ENCODE measurements at places on chromosomes 6 and 20.

GRCh38 chr6:131844243-131844841 lies 36.5 kb downstream of the ENPP1 start:
- peak; percentile 58 for DNase-seq

DNA sequence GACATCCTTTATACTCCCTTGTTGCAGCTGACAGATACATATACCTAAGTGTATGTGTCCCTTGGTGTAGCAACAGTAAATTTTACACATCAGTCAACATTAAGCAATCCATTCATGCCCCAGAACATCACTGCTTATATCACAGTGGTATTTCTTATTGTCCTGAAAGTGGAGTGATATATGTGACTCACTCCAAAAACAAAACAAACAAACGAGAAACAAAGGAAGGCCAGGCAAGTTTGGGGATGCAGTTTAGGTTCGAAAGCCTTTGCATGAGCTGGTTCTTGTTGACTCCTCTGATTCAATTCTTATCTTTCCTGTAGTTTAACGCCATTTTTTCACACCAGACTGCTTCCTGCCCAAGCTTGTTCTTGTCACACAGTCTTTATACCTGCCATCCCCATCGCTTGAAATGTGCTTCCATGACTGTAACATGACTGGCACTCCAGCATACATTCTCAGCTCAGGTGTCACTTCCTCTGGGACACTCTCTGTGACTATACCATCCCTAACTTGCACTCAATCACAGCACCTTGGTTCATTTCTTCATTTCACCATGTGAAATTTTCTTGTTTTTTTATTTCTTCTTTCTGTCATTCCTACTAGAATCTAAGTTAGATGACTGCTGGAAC lies 125.0 kb upstream of the TSHZ2 start:
- no peak for DNase-seq

GRCh38 chr6:137552146-137552545 lies 58.0 kb upstream of the OLIG3 start:
- no peak for DNase-seq

DNA sequence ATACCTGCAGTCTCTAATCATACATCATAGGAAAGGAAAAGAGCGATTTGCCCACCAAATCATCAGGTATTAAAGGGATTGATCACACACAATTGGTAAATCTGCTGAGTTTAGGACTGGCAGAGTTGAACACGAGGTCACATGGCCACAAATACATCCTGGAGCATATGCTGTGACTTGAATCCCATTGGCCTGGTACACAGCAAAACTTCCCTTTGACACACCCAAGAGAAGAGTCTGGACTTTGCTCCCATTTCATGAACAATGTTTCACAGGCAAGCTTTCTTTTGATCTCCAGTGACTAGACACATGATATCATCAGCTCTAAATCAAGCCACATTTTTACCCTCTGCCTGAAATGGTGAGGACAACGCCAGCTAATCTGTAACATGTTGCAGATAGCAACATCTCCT lies 117.9 kb downstream of the ISM1 start:
- DNase-seq = no peak

DNA sequence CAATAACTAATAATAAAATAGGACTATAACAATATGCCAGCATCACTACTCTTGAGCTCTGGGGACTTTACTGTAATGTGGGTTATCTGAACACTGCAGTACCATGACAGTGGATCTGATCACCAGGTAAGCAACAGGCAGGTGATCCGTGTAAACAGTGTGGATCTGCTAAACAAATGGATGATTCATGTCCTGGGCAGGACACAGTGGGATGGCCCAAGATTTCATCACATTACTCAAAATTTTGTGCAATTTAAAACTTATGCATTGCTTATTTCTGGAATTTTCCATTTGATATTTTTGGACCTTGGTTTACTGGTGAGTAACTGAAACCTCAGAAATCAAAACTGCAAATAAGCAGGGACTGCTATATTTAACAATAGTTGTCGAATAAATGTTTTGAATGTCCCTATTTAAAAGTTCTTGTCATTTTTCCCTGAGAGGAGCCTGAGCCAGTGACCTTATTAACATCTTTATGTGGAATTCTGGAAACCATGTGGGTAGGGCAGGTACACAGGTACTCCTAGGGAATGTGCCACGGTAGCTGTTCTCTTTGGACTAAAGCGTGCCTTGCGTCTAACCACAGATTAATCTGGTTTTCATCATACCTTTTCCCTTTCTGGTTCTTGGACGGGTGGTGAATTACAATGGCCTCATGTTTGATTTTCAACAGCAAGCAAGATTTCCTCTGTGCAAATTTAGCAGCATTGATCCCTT lies 214.5 kb upstream of the SASH1 start:
- DNase-seq = peak; percentile 19

- DNase-seq = no peak
These were observed 6.5 kb upstream of the ADGRF1 start for GRCh38 chr6:47048638-47049037.

- no peak for DNase-seq
These were observed 84.2 kb upstream of the ENPP5 start for GRCh38 chr6:46254946-46255345.

- no peak for DNase-seq
These were observed 54.2 kb downstream of the RAB44 start for GRCh38 chr6:36751833-36752186.

DNA sequence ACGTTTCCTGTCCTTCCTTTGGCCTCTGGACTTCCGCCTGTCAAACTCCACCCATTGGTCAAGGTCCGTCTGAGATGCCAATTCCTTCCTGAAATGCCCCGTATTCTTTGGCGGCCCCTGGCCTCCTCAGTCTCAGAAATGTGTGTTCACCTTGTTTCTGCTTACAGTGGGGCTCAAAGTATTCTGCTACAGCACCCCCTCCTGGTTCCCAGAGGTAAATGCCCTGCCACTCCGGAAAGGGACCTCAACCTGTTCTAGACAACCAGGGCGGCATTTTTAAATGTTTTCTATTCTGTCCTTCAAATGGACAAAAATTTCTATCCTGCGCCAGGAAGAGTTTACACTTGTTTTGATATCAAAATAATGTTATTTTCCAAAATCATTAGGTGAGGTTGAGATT lies 12.1 kb upstream of the PAX1 start:
- no peak for DNase-seq

GRCh38 chr6:169805242-169805838 lies 53.9 kb downstream of the ERMARD start:
- no peak for DNase-seq

DNA sequence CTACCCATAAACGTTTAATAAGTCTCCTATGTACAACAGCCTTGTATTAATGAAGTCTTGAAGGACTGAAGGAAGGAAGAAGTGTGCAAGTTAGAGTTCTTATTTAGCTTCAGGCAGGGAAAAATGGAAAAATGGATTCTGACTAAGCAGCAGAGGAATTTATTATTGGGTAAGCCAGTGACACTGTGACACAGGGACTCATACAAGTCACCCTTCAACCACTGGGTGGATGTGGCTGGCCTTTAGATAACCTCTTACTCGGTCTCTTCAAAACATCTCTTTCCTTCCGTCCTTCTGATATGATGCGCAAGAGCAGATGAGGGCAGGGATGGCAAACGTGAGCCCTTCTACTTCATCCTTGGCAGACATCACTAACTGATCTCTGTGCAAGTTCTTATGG lies 145.6 kb downstream of the DHX35 start:
- DNase-seq = peak; percentile 12

DNA sequence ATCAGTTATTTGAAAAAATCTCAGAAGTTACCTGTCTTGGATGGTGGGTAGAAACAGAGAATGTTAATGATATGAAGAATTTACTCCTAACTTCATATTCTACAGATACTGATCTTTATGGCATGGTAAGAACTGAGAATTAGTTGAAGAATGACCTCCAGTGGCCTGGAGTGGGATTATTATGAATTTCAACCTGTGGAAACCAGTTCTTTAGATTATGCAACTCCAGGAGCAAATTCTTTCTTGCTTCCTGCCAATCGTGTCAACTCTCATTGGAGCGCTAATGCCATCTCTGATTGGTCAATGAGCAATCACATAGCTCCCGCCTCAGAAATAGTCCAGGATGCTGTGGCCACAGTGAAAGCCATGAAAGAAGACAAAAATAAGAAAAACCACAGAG lies 40.6 kb downstream of the LYRM2 start:
- DNase-seq = peak; percentile 69
